ENCODE measurements at places on chromosomes 1 and 21.
A peak's percentile ranks its signal among the peaks of the same experiment; 100 is the strongest.

DNA sequence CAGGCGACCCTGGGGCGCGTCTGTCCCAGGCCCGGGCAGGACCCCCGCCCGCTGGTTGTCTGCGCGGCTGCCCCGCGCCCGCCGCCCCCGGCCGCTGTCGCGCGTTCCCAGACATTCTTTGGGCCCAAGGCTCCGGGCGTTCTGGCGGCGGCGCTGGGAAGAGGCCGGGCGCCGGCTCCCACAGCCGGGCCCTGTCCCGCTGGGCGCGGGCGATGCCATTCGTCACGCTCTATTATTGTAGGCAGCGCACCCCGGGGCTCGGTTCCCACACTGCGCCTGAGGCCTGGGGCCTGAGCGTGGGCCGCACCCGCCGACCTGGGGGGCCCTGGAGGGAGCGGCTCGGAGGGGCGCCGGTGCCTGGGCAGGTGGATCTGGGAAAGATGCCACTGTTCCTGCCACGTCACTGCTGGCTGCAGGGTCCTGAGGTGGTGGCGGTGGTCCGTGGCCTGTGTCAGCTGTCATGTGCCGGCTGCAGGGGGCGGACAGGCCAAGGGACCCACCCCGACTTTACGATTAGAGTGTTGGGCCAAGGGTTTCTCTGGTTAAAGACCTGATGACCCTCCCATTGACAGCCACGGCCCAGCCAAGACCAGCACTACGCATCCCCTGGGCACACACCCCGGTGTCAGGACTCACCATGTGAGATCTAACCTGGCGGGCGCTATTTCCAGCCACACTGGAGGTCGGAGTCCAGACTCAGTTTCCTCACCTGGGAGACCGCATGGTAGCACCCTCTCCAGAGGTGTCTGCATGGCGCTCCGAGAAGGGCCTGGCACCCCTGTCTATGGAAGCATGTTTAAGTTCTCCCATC is 55.1 kb upstream of the ADARB1 start:
- peak; percentile 61 for DNase-seq
- H3K27ac ChIP-seq, result no peak overlapping the region

GRCh38 chr1:64363111-64363510 is 106.8 kb upstream of the CACHD1 start:
- no peak for DNase-seq
- H3K27me3 ChIP-seq, result peaks cover 53% of the 10 kb centered on the region
- no peaks in the 10 kb centered on the region for H3K36me3 ChIP-seq
- H3K4me1 ChIP-seq, result peaks cover 26% of the 10 kb centered on the region
- no peak overlapping the region for H3K4me3 ChIP-seq
- H3K27ac ChIP-seq, result no peak overlapping the region

DNA sequence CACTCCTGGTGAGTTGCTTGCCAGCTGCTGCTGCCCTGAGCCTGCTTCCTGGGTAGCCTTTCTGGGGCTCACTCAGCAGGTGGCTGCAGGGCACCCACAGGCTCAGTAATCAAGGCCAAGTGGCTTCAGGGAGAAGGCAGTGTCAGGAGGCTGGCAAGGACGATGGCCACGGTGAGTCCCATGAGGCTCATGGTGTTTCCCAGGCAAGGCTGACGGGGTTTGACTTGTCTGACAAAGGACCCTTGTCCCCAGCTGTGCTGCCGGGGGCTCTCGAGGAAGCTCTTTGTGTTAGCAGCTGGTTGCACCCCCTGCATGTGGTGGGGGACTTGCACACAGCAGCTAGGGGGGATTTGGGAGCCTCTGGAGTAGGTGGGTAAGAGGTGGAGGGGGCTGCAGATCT is 190.5 kb upstream of the C1orf174 start:
- DNase-seq, result no peak
- H3K27ac ChIP-seq, result no peak overlapping the region
- H3K4me3 ChIP-seq, result no peak overlapping the region
- no peaks in the 10 kb centered on the region for H3K36me3 ChIP-seq

GRCh38 chr1:52424231-52424636 is 19.8 kb downstream of the PRPF38A start:
- no peaks in the 10 kb centered on the region for H3K27me3 ChIP-seq
- H3K36me3 ChIP-seq, result peaks cover 47% of the 10 kb centered on the region
- DNase-seq, result no peak
- no peaks in the 10 kb centered on the region for H3K4me1 ChIP-seq
- H3K4me3 ChIP-seq, result no peak overlapping the region

GRCh38 chr1:19426294-19427086 is 58.8 kb downstream of the CAPZB start:
- H3K27ac ChIP-seq, result peak overlapping the region; percentile 98
- H3K4me3 ChIP-seq, result no peak overlapping the region
- peaks cover 76% of the 10 kb centered on the region for H3K4me1 ChIP-seq
- H3K36me3 ChIP-seq, result peaks cover 4% of the 10 kb centered on the region
- H3K27me3 ChIP-seq, result no peaks in the 10 kb centered on the region

DNA sequence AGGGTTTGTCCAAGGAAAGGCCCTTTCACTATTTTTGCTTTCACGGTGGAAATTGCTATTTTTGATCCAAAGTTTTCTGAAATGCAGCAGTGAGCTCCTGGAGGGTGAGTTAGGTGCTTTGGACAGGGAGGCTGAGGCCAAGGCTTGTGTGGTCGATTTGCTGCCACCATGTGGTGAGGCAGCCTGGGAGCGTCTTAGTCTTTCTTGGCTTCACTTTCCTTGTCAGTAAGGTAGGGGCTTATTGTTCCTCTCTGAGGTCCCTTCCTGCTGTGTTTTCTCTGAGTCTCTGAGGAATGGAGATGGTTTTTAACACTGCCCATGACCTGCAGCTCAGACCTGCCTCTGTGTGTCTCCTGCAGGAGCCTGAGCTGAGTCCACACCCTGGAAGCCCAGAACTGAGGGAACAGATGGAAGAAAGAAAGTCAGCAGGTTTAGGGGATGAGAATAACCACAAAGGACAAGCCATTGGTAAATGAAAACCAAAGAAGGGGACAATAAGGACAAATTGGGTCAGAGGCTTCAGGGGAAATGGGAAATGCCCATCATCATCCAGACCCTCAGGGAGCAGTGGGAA is 20.1 kb upstream of the S100A10 start:
- no peak overlapping the region for H3K27ac ChIP-seq
- H3K27me3 ChIP-seq, result peaks cover 10% of the 10 kb centered on the region
- H3K36me3 ChIP-seq, result no peaks in the 10 kb centered on the region
- H3K4me1 ChIP-seq, result peaks cover 23% of the 10 kb centered on the region
- no peak overlapping the region for H3K4me3 ChIP-seq
- DNase-seq, result peak; percentile 44

- no peak overlapping the region for H3K4me3 ChIP-seq
- H3K4me1 ChIP-seq, result no peaks in the 10 kb centered on the region
- DNase-seq, result no peak
- H3K27me3 ChIP-seq, result peaks cover 9% of the 10 kb centered on the region
- H3K36me3 ChIP-seq, result no peaks in the 10 kb centered on the region
Measured at GRCh38 chr1:64922336-64922735, 44.0 kb downstream of the JAK1 start.

- no peaks in the 10 kb centered on the region for H3K27me3 ChIP-seq
- no peak overlapping the region for H3K4me3 ChIP-seq
- no peak overlapping the region for H3K27ac ChIP-seq
- peaks cover 8% of the 10 kb centered on the region for H3K36me3 ChIP-seq
- H3K4me1 ChIP-seq, result peaks cover 34% of the 10 kb centered on the region
Measured at GRCh38 chr1:16491056-16491675, 22.9 kb downstream of the RNU1-1 start.

DNA sequence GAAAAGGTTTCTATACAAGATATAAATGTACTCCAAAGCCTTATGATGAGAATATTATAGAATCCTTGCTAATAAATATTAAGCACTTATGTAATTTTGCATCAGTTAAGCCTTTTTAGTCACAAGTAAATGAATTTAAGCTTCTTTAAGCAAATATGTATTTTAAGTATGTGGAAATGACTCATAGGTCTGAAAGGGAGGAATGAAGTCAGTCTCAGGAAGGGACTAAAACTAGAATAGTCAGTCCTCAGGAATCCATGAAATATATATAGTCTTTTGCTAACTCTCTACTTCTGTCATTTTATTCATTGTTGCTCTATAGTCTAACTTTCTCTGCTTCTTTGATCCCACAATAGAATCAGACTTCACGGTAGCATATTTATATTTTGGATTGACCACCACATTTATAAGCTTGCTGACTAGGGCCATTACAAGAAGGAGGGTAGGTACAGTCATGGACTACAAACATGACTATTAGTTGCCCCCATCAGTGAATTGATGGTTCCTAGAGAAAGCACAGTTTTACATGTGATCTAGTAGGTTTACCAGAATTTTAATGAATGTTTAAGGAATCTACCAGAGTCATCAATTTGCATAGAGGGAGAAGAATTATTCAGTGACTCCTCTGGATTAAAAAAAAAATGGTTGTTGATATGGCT is 20.2 kb upstream of the RABGGTB start:
- peaks cover 3% of the 10 kb centered on the region for H3K27me3 ChIP-seq
- H3K36me3 ChIP-seq, result peaks cover 19% of the 10 kb centered on the region
- H3K4me1 ChIP-seq, result no peaks in the 10 kb centered on the region
- no peak overlapping the region for H3K27ac ChIP-seq
- H3K4me3 ChIP-seq, result no peak overlapping the region

GRCh38 chr1:4062992-4063391 is 162.9 kb upstream of the C1orf174 start:
- no peak for DNase-seq
- no peak overlapping the region for H3K27ac ChIP-seq
- no peaks in the 10 kb centered on the region for H3K4me1 ChIP-seq

DNA sequence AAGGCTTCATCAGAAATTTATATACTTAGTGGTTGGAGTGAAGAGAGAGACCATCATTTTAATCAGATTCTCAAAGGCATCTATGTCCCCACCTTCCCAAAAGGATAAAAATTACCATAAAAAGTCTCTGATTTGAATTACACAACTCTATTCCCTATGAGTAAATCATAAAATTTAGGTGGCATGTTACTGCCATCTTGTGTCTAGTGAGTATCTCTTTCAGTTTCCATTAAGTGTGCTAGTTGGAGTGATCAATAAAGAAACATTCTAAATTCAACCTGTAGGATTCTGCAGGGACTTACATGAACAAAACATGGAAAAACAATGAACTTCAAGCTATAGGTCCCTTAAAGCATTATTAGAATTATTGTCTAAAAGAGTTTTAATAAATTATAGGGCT is 655.4 kb downstream of the LTN1 start:
- no peaks in the 10 kb centered on the region for H3K27me3 ChIP-seq
- no peak overlapping the region for H3K27ac ChIP-seq
- no peaks in the 10 kb centered on the region for H3K4me1 ChIP-seq
- H3K36me3 ChIP-seq, result no peaks in the 10 kb centered on the region

- peak overlapping the region; percentile 84 for H3K4me3 ChIP-seq
- no peak overlapping the region for H3K27ac ChIP-seq
- peaks cover 26% of the 10 kb centered on the region for H3K27me3 ChIP-seq
- no peak for DNase-seq
Measured at GRCh38 chr1:209207126-209207700, 376.3 kb upstream of the CAMK1G start.

DNA sequence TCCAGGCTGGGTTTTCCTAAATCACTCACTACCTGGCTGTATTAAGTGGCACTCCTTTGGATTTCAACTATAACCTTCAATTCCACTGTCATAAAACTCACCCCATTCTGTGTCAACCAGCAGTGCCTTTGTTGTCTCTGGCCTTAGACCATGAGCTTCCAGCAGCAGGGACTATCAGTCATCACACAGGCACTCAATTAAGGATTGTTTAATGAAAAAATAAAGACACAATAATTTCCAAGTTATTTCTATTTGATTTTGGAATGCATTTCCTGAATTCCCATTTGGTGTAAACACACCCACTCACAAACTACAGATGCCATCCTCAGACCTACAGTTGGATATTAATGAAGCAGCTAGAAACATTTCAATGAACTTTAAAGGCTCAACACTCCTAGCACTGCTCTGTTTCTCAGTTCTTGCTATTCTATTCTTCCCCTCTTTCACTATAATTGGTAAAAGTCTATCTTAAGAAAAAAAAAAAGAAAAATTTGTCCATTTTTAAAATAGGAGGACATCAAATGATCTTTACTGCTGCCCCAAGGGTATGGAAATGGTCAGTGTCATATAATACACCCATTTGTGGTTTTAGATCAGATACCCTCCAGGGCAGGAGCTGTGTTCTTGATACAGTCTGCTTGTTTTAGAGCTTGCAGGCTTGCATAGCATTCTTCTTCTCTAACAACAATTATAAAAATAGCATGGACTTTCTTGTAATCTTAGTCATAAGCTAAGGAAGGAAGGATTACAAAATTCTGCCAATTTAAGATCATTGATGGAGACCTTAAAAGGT is 156.4 kb downstream of the PTGER3 start:
- H3K36me3 ChIP-seq, result no peaks in the 10 kb centered on the region
- no peaks in the 10 kb centered on the region for H3K27me3 ChIP-seq
- DNase-seq, result no peak
- H3K27ac ChIP-seq, result no peak overlapping the region
- H3K4me1 ChIP-seq, result no peaks in the 10 kb centered on the region
- no peak overlapping the region for H3K4me3 ChIP-seq

- no peak for DNase-seq
- no peaks in the 10 kb centered on the region for H3K36me3 ChIP-seq
- no peak overlapping the region for H3K4me3 ChIP-seq
- H3K27me3 ChIP-seq, result peaks cover 12% of the 10 kb centered on the region
- no peak overlapping the region for H3K27ac ChIP-seq
- H3K4me1 ChIP-seq, result no peaks in the 10 kb centered on the region
Measured at GRCh38 chr21:28332796-28333195, 659.9 kb downstream of the LTN1 start.

GRCh38 chr1:220151454-220151853 is 57.5 kb downstream of the IARS2 start:
- H3K27me3 ChIP-seq, result no peaks in the 10 kb centered on the region
- peak overlapping the region; percentile 81 for H3K27ac ChIP-seq
- H3K4me1 ChIP-seq, result no peaks in the 10 kb centered on the region
- no peak overlapping the region for H3K4me3 ChIP-seq
